Left lobe of liver (tissue), 2 donors: ENCODE measurements at places on chromosomes 2 and 18. TPM values are rescaled to one million over a fixed set of nuclear protein-coding genes. Genes with fewer than 3 reads are reported as not detected.
A peak's percentile ranks its signal among the peaks of the same experiment; 100 is the strongest.

DNA sequence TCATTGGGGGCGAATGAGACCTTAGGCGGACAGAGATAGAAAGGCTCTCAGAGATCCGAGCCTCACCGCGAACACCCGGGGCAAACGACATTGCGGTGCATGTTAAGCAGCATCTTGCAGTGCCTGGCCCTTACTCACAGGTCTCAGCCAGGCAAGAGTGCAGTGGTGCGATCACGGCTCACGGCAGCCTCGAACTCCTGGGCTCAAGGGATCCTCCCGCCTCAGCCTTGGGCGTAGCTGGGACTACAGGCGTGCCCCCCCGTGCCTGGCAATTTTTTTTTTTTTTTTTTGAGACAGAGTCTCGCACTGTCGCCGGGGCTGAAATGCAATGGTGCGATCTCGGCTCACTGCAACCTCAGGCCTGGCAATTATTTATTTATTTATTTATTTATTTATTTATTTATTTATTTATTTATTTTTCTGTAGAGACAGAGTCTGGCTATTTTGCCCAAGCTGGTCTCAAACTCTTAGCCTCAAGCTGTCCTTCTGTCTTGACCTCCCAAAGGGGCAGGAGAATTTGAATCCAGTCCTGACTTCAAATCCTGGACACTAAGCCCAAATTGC, 1.3 kb downstream of the LAMA3 start:
- DNase-seq, result no peak

GRCh38 chr18:75267643-75268363, 57.2 kb downstream of the TSHZ1 start:
- DNase-seq, result no peak

DNA sequence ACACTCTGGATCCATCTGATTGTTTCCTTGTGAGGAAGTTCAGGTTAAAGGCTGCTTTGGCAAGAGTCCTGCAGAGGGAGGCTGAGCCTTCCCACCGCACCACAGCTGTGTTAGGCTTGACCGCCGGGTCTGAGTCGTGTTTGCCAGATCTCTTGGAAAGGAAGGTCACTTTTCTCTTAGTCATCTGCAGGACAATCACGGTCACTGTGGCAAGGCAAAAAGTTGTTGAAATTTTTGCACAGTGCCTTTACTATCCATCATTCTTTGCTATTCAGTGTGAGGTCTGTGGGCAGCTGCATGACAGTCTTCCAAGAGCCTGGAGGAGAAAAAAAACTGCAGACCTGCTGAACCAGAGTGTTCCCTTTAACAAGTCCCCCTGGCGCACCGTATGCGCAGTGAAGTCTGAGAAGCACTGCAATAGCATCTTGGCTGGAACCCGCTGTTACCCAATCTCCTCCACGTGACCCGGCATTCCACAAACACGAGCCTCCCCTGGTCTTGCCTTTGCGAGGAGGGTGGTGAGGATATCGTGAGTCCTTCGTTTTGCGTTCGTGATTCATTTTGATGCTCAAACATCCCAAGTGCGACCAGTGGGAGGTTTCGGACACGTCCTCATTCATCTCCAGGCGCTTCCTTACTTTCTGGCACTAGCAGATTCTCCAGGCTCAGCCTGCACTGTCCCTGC, 23.0 kb downstream of the BIN1 start:
- peak; percentile 90 for DNase-seq

- no peak for DNase-seq
Observed at GRCh38 chr2:194383401-194383800, 1273.6 kb upstream of the SLC39A10 start.

DNA sequence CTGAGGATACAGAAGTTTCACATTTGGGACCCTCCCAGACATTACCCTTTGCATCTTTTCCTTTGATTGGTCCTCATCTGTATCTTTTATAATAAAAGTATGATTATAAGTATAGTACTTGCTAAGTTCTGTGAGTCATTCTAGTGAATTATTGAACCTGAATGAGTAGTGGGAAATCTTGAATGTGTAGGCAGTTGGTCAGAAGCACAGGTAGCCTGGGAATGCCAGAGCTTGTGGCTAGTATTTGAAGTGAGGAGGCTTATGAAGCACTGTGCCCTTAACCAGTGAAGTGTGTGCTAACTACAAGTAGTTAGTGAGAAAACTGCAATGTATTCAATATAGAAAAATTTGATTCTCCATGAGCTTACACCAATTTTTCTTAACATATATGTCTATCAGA, 257.6 kb downstream of the GRB14 start:
- DNase-seq, result no peak

DNA sequence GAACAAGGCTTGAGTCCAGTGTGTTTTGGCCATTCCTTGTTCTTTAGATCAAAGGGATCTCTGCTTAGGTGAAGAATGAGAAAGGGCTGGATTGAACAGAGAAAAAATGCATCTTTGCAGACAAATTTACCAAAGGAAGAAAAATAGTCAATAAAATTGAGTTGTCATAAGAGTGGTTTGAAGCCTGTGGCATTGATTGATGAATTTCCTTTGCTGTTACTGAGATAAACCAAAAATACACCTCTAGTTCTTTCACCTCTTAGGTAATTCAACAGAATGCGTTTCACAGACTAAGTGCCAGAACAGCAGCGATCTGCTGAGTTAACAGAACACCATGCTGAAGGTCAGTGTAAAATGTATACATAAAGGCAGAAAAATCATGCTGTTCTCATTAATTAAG, 96.8 kb downstream of the SPHKAP start:
- DNase-seq, result no peak

DNA sequence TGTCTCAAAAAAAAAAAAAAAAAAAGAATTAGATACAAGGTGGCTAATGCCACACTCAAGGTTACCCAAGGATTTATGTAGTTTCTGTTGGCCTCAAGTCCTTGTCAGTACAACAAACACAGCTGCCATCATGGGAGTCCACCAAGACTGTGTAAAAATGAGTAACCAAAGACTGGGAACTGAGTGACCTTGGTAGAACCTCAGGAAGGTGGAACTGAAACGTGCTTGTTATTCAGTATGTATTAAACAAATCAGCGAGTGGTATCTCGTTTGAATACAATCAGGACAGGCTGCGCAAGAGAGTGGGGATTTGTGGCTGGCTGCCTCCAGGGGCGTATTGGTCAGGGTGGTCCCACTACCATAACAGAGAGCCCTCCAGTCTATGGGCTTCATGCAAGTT, 1.6 kb upstream of the SFTPB start:
- no peak for DNase-seq

- DNase-seq, result no peak
Observed at GRCh38 chr2:5330961-5331360, 361.2 kb upstream of the SOX11 start.

DNA sequence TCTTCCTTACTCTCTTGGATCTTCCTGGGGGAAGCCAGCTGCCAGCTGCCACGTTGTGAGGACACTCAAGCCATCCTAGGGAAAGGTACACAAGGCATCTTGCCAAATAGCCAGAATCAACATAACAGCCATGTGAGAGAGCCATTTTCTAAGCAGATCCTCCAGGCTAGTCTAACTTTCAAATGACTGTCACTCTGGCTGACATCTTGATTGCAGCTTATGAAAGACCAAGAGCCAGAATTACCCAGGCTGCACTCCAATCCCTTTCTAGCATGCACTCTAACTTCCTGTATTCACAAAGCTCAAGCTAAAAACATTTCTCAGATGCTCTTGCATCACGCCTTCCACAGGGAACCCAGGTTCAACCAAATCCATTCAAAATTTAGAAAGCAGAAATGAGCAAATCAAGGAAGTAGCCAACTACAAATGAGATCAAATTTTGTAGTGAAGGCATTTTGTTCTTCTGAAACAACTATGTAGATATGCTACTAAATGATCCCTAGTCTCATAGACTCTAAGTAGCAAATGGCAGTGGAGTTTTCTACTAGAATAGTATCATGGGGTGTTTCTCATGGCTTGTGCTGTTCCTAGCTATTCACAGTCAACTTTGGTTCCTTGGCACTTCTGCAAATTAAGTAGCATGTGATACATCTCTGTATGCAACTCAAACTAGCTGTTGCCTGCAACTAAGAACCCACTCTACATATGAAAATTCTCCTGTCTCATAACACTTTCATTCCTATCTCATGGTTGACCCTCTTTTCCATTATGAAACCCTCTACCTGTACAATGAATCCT, 281.9 kb downstream of the ZEB2 start:
- no peak for DNase-seq

- no peak for DNase-seq
Observed at GRCh38 chr18:72122103-72122502, 422.0 kb downstream of the CBLN2 start.

The STPG4 gene
- total RNA-seq, result not detected

The IL36B gene
- total RNA-seq, result not detected

The DSG1 gene
- total RNA-seq, result 2.5 TPM

The PDE1A gene
- total RNA-seq, result 1.1 TPM

The TRMT61B gene
- 7.5 TPM for total RNA-seq
